ENCODE measurements at places on chromosomes 7 and 10.

GRCh38 chr10:127526161-127526560, 22.9 kb upstream of the NPS start:
- DNase-seq, result no peak

- DNase-seq, result no peak
These were observed 77.8 kb downstream of the BAMBI start for GRCh38 chr10:28754930-28755718.

DNA sequence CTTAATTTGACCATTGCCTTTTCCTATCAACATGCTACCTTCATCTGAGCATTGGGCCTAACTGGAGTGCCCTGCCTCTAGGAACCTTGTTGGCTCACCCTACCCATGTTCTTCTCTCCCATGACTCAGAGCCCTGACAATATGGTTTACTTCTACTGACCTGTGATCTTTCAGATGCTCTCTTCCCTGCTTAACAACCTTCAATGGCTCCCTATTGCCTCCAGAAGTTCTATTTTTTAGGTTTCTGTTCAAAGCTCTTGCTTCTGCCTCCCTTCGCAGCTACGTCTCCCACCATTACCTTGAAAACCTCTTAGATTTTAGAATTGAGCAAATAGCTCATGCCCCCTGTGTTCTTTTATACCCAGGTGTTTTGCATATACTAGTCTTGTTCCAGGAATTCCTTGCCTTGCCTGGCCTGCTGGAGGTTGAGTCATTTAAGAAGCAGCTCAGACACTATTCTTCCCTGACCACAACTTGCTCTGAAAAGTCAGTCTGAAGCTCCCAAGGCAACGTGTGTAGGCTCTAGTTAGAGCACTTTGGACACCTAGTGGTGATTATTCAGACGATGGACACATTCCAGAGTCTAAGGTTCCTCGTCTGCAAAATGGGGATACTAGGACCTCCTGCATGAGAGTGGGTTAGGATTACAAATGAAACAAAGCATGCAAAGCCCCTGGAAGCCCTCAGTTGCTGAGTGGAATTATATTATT, 64.4 kb upstream of the EMX2 start:
- DNase-seq, result no peak

DNA sequence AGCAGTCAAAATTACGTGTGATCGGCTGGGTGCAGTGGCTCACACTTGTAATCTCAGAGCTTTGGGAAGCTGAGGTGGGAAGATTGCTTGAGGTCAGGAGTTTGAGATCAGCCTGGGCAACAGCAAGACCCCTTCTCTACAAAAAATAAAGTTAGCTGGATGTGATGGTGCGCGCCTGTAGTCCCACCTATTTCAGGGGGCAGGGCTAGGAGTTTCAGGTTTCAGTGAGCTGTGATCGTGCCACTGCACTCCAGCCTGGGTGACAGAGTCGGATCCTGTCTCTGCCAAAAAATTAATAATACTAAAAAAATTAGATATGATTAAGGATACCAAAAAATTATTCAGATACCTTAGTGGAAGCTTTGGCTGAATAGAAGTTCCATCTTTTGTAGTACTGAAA, 136.4 kb downstream of the SDK1 start:
- no peak for DNase-seq

GRCh38 chr7:76060842-76061241, 12.9 kb downstream of the MDH2 start:
- DNase-seq, result no peak

- no peak for DNase-seq
These were observed 152.0 kb downstream of the RPS24 start for GRCh38 chr10:78185693-78186055.

DNA sequence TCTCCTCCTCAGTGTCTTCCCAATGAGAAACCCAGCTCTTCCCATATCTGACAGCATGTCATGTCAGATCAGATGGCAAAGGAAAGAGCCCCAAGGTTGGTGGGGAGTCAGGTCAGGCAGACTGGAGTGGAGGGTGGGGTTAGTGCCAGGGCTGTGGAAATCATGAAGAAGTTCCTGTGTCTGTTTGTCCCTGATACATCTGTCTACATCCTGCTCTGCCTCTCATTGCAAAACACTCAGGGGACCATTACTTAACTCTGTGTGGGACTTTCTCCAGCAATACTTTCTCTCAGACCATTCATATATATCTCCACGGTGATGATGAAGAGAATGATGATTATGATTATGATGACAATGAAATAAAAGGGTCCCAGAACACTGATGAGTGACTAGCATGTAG, 3.3 kb downstream of the PRRT4 start:
- no peak for DNase-seq

GRCh38 chr7:40015790-40016296, 65.8 kb downstream of the CDK13 start:
- DNase-seq, result no peak

DNA sequence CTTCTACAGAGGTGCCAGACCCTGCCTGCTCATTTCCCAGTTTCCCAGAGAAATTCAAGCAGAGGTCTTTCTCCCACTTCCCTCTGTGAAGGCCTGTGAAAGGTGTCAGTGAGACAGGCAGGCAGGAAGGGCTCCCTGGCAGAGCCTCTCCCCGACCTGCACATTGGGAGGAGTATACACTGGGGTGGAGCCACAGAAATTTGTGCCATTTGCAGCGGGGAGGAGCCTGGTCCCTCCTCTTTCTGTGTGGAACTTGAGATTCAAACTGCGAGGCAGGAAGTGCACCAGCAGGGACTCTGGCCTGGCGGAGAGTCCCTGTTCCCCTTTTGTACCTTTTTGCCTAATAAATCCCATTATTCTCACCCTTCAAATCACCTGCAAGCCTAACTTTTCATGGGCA, 54.6 kb upstream of the OPN4 start:
- DNase-seq, result no peak

DNA sequence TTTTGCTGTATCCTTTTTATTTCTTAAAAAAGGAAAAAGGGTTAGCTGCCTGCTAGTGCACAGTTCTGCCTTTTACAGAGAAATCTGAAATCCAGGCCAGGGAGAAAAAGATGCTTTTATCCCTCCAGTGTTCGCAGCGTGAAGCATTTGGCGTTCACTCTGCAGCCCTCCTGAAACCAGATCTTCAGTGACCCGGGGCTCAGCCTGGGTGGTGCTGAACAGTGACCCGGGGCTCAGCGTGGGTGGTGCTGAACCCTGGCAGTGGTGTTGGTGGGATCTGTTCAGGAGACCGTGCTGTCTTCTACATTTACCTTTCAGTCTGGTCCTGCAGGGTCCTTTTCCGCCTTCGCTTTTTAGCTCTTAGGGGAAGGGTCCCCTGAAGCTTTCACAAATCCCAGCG, 164.7 kb upstream of the KLF6 start:
- no peak for DNase-seq
